Right lung (tissue), 10 donors: ENCODE measurements at places on chromosomes 5 and 9. TPM values are rescaled to one million over a fixed set of nuclear protein-coding genes. Genes with fewer than 3 reads are reported as not detected.

HSDL2 gene
- polyA plus RNA-seq, result 69.7 TPM

GNA14 gene
- polyA plus RNA-seq, result 13.5 TPM

PSMB7 gene
- 204 TPM for polyA plus RNA-seq

BTNL8 gene
- 1.1 TPM for polyA plus RNA-seq
